ENCODE measurements at places on chromosomes 4 and X.

DNA sequence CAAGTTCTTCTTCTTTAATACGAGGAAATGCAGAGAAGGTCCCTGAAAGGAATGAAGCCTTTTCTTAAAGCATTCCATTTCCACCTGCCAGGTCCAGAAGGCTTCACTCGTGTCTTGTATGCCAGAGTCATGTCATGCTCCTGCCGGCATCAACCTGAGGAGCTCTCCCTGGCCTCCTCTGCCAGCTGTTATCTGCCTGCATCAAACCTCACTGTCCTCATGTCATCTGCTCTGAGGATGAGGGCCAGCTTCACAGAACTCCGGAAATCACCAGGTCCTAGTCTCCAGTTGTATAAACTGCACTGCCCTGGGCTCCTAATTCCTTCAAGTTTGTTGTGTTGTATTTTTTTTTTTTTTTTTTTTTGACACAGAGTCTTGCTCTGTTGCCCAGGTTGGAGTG, 20.0 kb upstream of the S100G start:
- no peak for DNase-seq

- no peak for DNase-seq
These were observed 87.9 kb upstream of the PACRGL start for GRCh38 chr4:20612313-20612712.

GRCh38 chr4:149751174-149751573, 64.5 kb downstream of the IQCM start:
- DNase-seq = no peak

GRCh38 chr4:76301068-76301774, 5.3 kb upstream of the STBD1 start:
- DNase-seq = no peak

GRCh38 chr4:13261486-13262257, 222.5 kb downstream of the RAB28 start:
- no peak for DNase-seq

DNA sequence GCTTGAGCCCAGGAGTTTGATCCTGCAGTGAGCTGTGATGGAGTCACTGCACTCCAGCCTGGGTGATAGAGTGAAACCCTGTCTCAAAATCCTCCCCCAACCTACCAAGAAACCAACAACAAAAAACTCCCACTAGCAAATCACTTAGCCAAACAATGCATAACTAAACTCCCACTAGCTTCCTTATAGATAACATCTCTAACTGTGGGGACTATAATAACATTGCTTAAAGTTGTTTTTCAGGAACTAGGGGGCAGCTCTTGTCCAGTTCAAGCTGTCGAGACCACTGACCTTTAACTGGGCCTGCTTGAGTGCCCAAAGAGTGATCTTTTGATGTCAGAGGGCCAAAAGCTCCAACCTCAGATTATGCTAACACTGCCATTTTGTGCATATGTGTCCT, 81.7 kb downstream of the FREM3 start:
- no peak for DNase-seq

GRCh38 chrX:111270339-111270738, at the start of gene CAPN6:
CAPN6 (minus strand) TSS chrX:111270483; CDS start chrX:111263936, 6,547 bp downstream.
- no peak for DNase-seq

DNA sequence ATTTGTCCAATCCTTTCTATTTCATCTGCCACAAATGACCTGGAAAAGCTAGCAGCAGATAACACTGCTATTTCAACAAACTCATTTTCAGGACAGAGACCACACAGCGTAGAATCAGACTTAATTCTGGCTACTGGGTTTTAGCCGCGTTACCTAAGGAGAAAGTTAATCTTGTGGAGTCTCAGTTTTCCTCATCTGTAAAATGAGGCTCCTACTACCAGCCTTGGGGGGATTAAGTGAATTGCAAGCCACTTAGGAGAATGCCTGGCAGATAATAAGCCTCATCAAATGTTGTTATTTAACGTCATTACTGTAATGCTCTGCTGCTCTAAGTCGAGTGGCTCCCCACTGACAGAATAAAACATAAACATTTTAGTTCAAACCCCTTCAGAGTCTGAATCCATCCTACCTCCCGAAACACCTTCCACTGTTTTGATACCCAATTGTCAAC, 1.4 kb downstream of the CCNI start:
- no peak for DNase-seq

DNA sequence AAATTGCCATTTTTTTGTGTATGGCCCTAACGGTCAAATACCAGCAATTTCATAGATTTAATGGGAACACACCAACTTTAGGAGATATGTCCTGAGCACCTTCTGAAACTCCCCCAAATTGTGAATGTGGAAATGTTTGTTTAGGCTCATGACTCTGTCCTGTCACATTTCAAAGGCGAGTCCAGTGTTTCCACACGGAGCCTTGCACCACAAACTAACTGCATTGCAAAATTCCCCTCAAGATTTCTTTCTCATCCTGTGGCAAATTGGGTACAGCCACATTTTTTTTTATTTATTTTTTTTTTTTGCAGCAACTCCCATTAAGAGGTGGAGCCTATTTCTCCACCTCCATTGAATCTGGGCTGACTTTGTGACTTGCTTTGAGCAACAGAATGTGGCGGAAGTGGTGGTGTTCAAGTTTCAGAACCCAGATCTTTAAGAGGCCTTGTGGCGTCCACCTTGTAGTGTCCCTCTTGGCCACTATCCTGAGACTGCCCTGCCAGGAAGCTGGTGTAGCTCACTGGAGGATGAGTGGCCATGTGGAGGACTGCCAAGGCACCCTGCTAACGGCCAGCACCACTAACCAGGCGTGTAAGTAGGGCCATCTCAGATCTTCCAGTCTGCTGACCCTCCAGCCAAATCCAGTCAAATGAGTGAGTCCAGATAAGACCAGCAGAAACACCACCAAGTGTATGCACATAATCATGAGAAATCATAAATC, 172.4 kb upstream of the SCML1 start:
- no peak for DNase-seq

DNA sequence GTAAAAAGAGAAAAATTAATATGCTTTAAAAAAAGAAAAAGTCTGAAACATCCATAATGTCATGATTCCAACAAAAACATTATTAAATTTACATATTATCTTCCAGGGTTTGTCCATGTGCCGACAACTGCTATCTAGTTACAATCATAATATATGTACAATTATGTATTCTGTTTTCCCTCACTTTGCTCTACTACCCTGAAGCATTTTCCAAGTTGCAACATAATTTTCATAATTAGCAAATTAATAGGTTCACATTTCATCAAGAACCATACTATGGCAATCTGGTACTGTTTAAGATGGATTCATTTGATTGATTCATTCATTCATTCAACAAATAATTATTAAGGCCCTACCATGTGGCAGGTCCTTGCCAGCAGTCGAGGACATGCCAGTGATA, 128.9 kb upstream of the LEF1 start:
- DNase-seq = no peak

GRCh38 chr4:70759126-70759525, 37.4 kb downstream of the RUFY3 start:
- DNase-seq = no peak

- DNase-seq = no peak
These were observed 815.0 kb upstream of the PCDH10 start for GRCh38 chr4:132334081-132334480.

DNA sequence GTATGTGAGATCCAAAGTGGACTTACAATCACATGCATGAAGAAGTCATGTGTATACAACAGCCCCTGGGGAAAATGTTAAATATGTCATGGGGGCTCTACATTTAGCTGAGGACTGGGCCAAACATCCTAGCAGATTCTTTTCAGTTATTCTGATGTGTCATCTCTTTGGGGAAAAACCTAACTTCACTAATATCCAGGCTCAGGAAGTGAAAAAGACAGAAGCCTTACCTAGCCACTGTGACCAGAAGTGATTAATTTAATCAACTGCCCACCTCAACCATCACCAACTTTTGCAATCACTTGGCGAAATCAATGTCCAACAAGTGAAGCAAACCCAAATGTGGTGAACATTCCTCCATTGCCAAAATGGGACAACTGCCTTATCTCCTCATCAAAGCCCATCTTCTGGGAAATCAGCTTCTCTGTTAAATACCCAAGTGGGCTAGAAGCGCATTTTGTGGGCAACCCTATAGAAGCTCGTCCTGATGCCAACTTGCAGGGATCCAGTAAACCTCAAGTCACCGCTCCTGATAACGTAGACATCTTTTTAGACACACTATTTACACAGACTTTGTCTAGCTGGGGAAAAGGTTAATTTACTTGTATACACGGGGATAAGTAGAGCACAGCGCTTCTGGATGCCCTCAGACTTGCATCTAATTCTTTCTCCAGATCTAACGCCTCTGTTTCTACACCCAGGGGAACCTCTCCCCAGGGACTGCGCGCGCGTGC, 1.4 kb upstream of the HHIP start:
- no peak for DNase-seq

DNA sequence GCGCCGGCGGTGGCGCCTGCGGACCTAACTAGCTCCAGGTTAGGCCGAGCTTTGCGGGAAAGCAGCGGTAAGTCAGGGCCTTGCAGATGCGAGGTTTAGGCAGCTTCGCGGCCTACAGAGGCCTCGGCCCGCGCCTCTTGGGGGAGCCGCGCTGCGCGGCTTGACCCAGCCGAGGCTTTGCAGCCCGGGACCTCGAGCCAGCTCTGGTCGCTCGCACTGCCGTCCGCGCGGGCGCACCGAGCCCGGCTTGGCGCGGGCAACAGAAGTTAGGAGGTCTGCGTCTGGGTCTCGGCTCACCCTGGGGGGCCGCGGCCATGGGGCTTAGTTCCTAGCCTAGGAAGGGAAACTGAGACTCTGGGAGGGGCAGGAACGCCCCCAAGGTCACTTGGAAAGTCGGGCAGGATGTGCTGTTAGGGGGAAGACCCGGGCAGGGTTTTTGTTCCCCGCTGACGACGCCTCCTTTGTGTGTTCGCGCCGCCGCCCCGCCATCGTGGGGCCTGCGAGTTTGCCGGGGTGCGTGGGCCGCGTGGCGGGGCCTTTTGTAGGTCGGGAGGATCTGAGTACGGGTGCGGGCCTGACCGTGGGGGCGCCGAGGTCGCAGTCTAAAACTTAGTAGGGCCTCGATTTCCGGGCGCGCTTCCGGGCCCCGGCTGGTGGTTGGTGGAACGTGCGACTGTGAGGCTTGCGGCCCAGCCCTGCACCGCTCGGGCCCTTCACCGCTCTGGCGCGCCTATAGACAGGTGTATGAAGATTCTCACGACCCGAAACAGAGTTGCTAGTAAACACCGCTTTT, 482 bp downstream of the RNF4 start:
- DNase-seq = peak; percentile 53

DNA sequence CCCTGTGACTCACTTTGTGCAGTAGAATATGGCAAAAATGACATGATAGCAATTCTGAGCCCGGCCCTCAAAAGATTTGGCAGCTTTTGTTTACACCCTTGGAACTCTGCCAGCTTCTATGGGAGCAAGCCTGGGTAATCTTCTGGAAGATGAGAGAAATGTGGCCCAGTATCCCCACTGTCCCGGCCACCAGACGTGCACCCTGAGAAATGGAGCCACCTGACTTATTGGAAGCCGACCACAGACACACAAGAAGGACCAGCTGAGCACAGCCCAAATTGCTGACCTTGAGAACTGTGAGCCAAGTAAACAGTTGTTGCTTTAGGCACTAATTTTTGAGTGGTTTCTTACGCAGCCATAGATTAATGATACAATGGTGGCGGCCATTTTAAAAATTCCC, 197.0 kb downstream of the STIM2 start:
- no peak for DNase-seq

- no peak for DNase-seq
These were observed 172.6 kb upstream of the VCX3A start for GRCh38 chrX:6707497-6707896.

- no peak for DNase-seq
These were observed 71.3 kb downstream of the PAK3 start for GRCh38 chrX:111167334-111167733.

DNA sequence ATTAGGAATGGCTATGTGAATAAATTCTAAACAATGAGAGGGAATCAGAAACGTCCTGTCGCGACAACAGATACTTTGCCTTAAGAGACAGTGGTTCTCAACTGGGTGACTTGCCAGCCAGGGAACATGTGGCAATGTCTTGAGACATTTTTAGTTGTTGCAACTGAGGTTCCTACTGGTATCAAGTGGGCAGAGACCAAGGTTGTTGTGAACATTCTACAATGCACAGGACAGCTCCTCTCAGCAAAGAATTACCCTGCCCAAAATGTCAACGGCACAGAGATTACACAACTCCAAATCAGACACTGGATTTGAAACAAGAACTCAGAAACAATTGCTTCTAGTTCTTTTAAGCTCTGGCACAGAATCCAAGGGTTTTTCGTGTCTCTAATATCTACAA, 128.6 kb downstream of the ARHGAP6 start:
- no peak for DNase-seq

DNA sequence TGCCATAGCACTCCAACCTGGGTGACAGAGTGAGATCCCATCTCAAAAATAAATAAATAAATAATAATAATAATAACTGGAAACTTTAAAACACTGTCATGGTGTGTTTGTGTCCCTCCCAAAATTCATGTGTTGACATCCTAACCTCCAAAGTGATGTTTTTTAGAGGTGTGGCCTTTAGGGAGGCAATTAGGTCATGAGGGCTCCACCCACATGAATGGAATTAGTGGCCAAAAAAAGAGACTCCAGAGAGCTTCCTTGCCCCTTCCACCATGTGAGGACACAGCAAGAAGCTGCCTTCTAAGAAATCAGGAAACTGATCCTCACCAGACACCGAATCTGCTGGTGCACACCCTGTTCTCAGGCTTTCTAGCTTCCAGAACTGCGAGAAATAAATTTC, 23.8 kb upstream of the RAPGEF2 start:
- DNase-seq = no peak

- no peak for DNase-seq
These were observed 73.1 kb downstream of the PDGFC start for GRCh38 chr4:156898373-156899117.

- DNase-seq = no peak
These were observed 19.6 kb downstream of the NSDHL start for GRCh38 chrX:152850465-152850864.

DNA sequence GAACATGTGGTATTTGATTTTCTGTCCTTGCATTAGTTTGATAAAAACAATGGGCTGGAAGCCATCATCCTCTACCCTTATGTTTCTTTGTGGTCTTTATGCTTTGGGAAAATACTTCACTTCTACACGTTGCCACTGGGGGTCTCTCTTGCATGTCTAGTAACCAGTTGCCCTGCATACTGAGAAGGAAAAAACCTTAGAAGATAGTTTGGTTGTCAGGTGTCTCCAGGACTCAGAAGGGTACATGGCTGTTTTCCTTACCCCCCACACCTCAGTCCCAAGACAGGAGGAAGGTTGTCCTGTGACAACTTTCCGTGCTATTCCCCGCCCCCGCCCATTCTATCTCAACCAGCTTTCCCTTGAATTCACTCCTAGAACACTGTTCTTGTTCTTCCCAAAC, 62.1 kb upstream of the LANCL3 start:
- DNase-seq = no peak
